RWPE1 (cell line): ENCODE measurements at places on chromosomes 7 and 10.

- DNase-seq: peak; percentile 70
These were observed 1.6 kb upstream of the COPS6 start for GRCh38 chr7:100087055-100087750.

DNA sequence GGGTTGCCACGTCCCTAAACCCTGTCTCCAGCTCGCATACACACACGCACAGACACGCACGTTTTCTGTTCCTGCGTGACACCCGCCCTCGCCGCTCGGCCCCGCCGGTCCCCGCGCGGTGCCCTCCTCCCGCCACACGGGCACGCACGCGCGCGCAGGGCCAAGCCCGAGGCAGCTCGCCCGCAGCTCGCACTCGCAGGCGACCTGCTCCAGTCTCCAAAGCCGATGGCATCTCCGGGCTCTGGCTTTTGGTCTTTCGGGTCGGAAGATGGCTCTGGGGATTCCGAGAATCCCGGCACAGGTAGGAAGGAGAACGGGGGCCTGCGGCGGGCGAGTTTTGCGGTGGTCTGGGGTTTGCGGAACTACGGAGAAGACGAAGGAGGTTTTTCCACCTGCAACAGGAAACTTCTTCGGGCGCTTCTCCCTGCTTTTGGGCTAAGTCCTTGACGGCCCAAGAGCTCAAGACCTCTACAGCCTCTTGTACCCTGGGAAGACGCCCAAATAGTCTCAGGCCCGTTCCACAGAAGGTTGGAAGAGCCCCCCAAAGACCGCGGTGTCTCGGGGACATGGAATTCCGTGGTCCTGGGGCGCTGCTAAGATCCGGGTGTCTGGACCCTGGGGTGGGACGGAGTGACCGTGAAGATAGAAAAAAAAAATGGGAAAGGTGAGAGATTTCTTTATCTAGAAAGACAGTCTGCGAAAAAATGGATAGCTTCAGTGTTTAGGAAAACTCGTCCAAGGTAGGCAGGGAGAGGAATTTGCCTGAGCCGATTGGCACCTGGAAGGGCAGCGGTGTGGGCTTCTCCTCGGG is at the start of gene GAD2:
Gene GAD2, plus strand, starts transcription at position 190 of the 811 bp plus-strand sequence. Its CDS starts 36 bp downstream, at position 226.
- DNase-seq: no peak

- DNase-seq: no peak
These were observed 882.9 kb downstream of the NRG3 start for GRCh38 chr10:82757901-82758300.

- no peak for DNase-seq
These were observed 7.9 kb upstream of the UPF2 start for GRCh38 chr10:12050528-12050927.

DNA sequence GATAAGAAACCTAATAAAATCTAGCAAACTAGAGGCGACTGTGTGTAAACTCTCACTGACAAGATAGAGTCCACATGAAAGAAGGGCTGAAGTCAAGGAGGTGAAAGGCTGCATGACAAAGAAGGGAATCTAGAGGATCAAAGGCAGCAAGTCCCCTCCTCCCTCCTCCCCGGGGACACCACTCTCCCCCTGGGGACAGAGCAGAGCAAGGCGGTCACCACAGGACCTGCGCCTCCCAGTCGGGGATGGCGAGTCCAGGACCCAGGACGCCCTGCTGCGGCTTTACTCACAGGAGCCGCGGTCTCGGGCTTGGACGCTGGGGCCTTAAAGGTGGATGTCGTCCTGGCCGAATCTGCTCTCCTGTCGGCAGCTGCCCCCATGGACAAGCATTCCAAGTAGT is 22.4 kb downstream of the BRI3 start:
- DNase-seq: no peak

GRCh38 chr10:88833723-88834122 is 17.9 kb downstream of the ANKRD22 start:
- DNase-seq: no peak

DNA sequence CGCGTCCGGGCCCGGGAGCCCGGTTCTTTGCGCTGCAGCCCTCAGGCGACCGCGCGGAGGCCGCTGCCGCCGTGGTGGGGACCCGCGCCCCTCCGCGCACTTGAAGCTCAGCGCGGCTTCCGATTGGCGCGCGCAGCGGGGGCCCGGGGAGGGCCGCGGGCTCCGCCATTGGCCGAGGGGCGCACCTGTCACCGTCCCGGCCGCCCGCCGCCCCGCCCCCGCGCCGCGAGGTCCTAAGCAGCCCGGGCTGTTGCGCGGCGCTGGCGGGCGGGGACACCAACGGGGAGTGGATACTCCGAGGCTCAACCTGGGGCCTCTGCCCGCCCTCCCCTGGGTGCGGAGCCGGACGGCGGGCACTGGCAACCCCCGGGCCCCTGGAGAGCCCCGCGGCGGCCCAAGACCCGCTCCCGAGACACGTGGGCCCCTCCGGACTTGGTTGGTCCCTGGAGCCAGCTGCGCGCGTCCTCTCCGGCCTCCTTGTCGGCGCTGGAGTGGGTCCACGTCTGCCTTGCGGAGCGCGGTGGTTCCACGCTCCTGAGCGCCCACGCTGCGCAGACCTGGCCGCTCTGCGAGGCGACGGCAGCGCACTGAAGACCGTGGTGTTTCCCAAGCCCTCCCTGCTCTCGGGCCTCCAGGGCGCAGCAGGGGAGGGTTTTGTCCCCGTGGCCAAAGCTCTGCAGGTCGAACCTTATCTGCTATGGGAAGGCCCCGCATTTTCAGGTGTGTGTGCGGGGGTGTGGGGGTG is at the start of gene MNX1:
Gene MNX1, minus strand, starts transcription at position 76 of the 745 bp plus-strand sequence. CDS start 313 bp downstream, outside the sequence.
- DNase-seq: peak; percentile 81

DNA sequence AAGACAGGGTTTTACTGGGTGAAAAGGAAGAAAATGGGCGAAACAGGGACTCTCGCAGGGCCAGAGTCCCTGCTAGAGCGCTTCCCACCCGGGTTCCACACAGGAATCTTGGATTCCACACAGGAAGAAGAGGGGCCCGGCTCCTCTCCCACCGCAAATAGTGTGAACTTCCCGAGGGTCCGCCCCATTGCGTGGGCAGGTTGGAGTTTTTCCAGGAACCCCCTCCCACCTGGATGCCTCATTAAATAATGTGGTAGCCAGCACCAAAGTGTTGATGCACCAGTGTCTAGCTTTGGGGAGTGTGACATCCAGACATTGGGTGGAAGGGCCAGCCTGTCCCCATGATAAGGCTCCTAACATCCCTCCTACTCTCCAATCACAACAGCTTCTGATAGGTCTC is 330.3 kb upstream of the ZNF32 start:
- no peak for DNase-seq

DNA sequence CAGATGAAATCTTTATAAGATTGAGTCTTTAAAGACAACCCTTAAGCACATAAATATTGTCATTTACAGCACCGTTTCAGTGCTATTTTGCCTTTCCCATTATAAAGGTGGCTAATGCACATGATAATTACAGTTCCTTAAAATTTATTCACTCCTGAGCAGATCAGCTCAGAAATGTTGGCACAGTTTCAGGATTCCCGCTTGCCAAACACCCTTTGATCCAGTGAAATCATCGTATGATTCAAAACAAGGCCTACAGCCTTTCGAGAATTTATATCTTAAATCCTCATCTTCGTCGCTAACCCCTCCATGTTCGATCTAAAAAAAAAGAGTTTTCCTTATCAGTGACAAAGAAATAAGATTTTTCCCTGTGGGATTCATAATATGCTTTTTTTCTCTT is 14.1 kb upstream of the SOSTDC1 start:
- no peak for DNase-seq

- DNase-seq: no peak
These were observed 212.0 kb downstream of the MAGI2 start for GRCh38 chr7:79241288-79242060.

- no peak for DNase-seq
These were observed 3.6 kb downstream of the VAX1 start for GRCh38 chr10:117134306-117135025.

GRCh38 chr7:151754142-151754590 is 122.7 kb downstream of the PRKAG2 start:
- DNase-seq: peak; percentile 92
